ENCODE measurements at places on chromosomes 5 and 9.

- DNase-seq = no peak
Observed at GRCh38 chr5:151597749-151598148, 6.6 kb upstream of the FAT2 start.

GRCh38 chr5:56434986-56435385 is 201.9 kb upstream of the ANKRD55 start:
- no peak for DNase-seq

DNA sequence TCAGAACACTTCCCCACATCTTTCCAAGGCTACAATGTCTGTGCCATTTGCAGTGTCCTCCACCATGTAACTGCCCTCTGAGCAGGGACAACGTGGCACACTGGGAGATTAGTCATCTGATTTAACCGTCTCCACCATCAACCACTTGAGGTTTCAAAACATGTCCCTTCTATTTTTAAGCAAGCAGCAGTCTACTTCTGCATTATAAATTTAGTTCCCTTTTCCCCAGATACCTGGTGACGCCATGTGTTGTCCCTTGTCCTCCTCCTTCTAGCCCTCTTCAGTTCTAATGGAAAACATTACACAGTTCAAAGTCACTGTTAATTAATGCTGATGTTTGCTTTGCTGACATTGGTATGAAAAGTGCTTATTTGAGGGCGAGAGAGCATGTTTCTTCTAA is 52.8 kb downstream of the ATP10B start:
- no peak for DNase-seq

DNA sequence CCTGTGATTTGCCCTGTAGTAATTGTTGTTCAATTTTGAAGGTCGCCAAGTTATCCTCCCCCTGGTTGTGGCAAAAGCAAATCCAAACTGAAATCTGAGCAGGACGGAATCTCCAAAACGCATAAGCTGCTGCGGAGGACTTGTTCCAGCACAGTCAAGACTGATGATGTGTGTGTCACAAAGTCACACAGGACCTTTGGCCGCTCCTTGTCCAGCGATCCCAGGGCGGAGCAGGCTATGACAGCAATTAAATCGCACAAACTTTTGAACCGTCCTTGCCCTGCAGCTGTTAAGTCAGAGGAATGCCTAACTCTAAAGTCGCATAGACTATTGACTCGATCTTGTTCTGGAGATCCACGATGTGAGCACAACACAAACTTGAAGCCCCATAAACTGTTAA is 128.4 kb downstream of the PARP8 start:
- DNase-seq = no peak

GRCh38 chr5:154732212-154732611 is 23.0 kb upstream of the LARP1 start:
- no peak for DNase-seq

- DNase-seq = no peak
Observed at GRCh38 chr5:74337254-74337983, 303.1 kb downstream of the ENC1 start.

GRCh38 chr5:143676802-143677201 is 135.2 kb upstream of the HMHB1 start:
- no peak for DNase-seq

GRCh38 chr5:31407921-31408693 is 123.8 kb downstream of the DROSHA start:
- no peak for DNase-seq

- DNase-seq = no peak
Observed at GRCh38 chr5:40277161-40277906, 402.4 kb upstream of the PTGER4 start.

DNA sequence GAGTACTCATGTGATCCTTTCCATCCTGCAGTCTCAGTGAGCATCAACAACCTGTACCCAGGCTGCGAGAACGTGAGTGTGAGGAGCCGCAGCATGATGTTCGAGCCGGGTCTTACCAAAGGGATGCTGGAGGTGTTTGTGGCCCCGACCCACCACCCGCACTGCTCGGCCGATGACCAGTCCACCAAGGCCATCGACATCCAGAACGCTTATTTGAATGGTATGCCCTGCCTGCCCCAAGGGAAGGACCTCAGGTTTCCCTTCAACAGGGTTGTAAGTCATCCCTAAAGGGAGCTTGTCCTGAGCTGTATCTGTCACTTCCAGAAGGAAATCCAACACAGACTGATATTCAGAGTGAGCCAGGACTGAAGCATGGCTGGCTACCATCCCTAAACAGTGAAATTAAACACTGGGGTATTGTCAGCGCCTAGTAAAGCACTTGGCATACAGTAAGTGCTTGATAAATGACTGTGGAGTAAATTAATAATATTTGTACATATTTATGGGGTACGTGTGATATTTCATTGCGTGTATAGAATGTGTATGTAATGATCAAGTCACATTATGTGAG is 39.3 kb upstream of the CTSL start:
- no peak for DNase-seq

DNA sequence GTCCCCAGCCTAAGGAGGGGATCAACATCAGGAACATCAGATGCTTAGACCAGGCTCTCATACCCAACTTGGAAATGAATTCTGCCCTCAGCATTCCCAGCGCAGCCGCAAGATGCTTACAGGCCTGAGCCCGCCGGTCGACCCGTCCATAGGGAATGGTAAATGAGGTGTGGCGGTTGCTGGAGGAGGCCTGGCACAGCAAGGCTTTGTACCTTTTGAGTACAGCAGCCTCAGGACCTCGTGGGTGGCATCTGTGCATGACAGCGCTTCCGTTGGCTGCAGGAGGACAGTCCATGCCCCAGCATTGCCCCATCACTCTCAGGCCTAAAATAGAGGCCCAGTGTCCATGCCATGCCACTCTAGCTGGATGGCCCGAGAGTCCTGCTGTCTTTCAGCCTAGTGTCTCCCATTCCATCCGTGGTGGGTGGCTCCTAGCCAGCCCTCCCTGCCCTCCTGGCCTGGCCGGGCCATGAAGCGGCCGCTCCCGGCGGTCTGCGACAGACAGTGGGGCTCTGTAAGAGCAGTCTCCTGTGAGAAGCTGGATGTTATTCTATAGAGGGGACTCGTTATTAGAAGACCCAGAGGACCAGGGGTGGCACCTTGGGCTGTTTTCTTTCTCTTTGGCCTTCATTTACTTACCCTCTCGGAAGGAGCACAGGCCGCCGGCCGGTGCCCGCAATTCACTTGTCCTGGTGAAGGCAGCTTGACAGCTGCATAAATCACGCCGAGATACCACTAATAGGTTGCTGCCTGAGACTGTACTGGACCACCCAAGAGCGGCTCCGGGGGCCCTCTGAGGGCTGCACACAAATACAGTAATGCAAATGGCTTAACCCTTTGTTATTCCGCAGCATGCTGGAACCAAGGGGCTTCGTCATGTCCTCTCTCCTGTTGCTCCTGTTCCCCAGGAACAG is 223.5 kb upstream of the TUT7 start:
- no peak for DNase-seq

DNA sequence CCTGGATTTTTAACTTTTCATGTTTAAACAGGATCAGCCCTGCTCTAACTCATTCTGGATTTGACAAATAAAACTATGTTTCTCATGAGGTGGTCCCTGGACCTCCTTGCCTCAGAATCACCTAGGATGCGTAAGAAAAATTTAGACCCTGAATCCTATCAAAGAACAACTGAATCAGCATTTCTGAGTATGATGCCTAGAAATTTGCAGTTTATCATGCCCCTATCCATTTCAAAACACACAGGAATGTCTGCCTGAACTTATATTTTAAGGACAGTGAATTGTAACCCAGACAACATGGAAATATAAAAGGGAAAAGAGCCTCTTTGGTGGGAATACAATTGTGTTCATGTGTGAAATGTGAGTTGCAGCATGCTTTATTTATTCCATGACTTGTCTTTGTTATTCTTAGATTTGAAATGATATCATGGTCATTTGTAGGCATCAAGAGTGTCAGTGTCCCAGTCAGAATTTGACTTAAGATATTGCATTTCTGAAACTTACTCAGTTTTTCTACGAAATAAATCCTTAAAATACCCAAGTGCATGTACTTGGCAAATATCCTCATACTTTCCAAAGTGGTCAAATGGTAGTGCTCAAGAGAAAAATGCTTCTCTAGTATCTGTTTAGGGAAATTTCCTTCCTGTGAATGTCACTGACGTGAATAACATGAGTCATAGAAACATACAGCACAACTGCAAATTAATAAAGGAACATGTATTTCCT is 144.3 kb downstream of the GIN1 start:
- no peak for DNase-seq

GRCh38 chr5:144779368-144779767 is 608.7 kb downstream of the KCTD16 start:
- DNase-seq = no peak

DNA sequence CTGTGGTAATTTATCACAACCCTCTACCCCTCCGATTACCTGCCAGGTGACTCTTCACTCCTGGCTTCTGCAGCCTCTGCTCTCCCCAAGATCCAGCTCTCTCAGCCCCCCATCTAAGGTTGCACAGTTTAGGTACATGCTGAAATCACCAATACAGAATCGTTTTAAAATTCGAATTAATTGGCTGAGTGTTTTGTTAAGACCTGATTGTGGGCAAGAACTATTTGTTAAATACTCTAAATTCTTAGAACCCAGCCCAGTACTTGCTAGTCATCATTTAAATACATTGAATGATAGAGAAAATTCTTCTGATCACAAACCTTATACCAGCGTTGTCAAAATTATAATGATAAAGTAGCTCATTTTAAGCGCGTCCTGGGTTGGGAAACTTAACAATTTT is 147.5 kb upstream of the CDKN2B start:
- no peak for DNase-seq

DNA sequence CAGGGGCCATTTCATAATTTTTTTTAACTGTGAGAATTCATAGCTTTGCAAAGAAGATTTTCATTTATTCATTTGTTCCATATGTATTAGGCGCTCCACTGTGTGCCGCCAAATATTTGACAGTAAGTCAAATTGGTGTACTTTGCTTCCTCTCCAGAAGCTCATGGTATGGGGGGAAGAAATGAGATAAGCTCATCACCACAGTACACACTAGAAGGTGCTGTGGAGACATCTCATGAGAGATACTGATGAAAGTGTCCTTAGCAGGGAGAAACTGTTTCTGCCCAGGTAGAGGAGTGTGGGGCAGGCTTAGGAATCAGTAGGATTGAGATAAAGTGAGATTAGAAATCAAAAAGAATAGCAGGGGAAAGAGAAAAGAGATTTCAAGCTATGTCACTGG is 136.2 kb downstream of the CDH6 start:
- DNase-seq = no peak

DNA sequence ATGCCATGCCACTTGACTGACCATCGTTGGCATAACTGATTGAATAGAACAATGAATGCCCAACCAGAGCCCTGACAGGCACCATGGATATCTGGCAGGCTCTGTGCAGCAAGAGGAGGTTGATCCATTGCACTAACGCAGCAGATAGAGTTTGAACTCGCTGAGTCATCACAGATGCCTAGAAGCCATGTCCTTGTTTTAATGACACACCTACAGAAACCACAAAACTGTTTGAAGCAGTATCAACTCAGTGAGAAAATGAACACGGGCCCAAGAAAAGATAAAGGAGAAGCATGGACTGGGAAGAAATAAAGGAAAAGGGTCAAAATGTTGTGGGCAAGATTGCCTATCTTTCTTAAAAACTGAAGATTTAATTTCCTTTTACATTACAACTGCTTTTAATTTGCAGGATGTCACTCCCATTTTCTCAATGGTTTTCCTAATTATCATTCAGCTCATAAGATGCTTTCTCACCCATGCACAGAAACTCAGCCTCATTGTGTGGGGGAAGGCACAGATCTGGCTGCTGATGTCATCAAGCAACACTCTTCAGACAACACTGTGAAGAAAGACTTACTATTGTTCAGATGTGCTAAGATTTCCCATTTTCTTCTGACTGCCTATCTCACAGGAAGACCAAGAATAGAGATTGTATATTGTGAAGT is 129.0 kb downstream of the PIK3R1 start:
- no peak for DNase-seq

DNA sequence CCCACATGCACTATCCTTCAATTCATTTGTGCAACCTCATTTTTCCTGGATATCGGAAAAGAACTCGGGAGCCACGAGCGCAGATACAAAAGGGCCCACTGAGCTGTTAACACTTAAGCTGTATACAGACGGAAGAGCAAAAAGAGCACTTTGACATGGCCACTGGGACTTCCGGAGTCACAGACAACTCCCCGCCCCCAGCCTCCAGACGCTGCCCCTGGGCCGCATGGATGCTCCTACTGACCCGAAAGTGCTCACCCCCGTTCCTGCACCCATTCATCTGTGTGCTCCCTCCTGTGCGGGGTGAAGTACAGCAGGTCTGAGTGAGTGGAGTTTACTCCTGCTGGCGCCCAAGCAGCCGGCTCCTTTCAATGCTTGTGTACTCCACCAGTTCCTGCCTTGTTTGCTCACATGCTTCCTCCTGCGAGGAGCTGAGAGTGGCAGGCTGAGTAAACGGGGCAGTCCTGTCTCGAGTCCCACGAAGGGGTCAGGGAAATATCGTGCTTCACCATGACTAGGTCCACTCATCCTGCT is 901.0 kb upstream of the CTNND2 start:
- no peak for DNase-seq

DNA sequence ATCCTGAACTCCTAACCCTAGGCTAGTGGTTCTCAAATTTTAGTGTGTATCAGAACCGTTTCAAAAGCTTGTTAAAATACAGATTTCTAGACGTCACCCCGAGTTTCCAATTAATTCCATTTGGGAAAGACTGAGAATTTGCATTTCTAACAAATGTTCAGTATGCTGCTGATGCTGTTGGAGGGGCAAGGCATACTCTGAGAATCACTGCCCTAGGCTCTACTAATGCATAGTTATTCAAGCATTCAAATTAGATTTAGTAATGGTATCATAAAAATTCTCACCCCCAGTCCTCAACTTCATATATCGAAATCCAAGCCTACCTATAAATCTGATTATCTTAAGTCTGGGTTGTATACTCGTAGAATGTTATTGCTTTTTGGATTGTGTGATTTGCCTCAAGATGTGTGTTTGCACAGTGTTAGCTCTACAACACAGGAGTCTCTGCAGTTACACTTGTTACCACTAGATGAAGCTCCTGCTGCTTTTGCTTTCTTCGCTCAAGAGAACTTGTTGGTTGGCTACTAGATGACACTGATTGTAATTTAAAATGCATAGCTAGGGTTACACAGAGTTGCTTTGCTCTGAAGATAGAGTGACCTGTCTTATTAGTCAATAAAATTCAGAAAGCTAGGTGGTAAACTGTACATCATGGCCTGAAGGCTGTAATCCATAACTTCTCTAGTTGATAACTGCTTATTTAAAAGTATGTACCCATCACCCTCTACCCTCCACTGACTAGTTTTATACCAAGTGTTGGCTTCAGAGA is 7.5 kb upstream of the ERAP2 start:
- DNase-seq = no peak

DNA sequence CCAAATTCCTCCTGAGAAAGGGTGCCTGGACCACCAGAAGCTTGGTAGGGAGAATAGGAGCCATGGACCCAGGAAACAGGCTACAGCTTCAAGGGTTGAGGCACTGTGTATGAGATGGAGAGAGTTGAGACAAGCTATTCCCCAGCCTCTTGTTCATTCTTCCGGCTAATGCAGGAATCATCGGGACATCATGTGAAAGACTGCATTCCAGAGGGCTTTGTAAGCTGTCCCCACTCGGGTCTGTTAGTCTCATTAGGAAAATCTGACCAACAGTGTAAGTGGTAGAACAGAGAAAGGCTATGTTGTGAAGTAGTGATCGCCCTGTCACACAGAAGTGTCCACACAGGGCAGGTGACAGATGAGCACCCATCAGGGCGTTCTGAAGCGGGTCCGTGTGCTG is 81.4 kb downstream of the GABBR2 start:
- no peak for DNase-seq

All from hypothalamus (tissue), 51 donors.